A549 treated with Hydrocortisone at 1 μM for 4 hours (cell line): ENCODE measurements at places on chromosomes 5 and 9. TPM values are rescaled to one million over a fixed set of nuclear protein-coding genes. Genes with fewer than 3 reads are reported as not detected.

Gene SELENOP
- 0.08 to 0.56 TPM (median 0.18 TPM) in 5 replicates for total RNA-seq

Gene PPP3R2
- not detected in 5 replicates for total RNA-seq

Gene MACIR
- 16.6 to 20.7 TPM (median 19.2 TPM) in 5 replicates for total RNA-seq

Gene IL3
- total RNA-seq: not detected in 5 replicates

Gene RASGRF2
- total RNA-seq: 1.2 to 1.6 TPM (median 1.4 TPM) in 5 replicates

Gene ZNF367
- total RNA-seq: 4.9 to 6.0 TPM (median 5.2 TPM) in 5 replicates

Gene AQP3
- 21.0 to 24.9 TPM (median 23.2 TPM) in 5 replicates for total RNA-seq

Gene ARL15
- 3.0 to 5.6 TPM (median 4.1 TPM) in 5 replicates for total RNA-seq

Gene OGN
- total RNA-seq: not detected in 5 replicates

Gene TMEM167A
- 52.3 to 89.0 TPM (median 75.5 TPM) in 5 replicates for total RNA-seq
